Activated naive CD4-positive, alpha-beta T cell treated with anti-CD3 and anti-CD28 coated beads for 36 hours (primary cell): ENCODE measurements at places on chromosomes 7 and 10.

- no peak overlapping the region for H3K27ac ChIP-seq
- no peak for DNase-seq
- no peak overlapping the region for H3K4me3 ChIP-seq
- H3K36me3 ChIP-seq: no peaks in the 10 kb centered on the region
- H3K27me3 ChIP-seq: peaks cover 17% of the 10 kb centered on the region
Measured at GRCh38 chr7:106234425-106234824, 50.4 kb downstream of the NAMPT start.

- peaks cover 8% of the 10 kb centered on the region for H3K27me3 ChIP-seq
- H3K36me3 ChIP-seq: no peaks in the 10 kb centered on the region
- DNase-seq: no peak
- H3K4me1 ChIP-seq: peaks cover 7% of the 10 kb centered on the region
Measured at GRCh38 chr10:60914690-60915141, 29.3 kb downstream of the RHOBTB1 start.

DNA sequence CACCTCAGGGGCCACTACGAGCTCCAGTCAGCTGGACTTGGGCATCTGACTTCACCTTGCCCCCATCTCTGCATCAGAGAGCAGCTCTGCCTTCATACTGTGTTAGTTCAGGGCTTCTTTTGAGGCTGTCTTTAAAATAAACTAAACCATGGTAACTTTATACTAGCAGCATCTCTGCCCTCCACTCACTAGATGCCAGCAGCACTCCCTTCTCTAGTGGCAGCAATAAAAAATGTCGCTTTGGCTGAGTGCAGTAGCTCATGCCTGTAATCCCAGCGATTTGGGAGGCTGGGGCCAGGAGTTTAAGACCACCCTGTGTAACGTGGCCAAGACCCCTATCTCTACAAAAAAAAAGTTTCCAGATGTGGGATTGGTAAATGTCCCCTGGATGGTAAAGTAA, 584.4 kb downstream of the INHBA start:
- no peak for DNase-seq
- no peaks in the 10 kb centered on the region for H3K27me3 ChIP-seq
- no peaks in the 10 kb centered on the region for H3K4me1 ChIP-seq
- no peaks in the 10 kb centered on the region for H3K36me3 ChIP-seq
- no peak overlapping the region for H3K4me3 ChIP-seq
- H3K27ac ChIP-seq: no peak overlapping the region

DNA sequence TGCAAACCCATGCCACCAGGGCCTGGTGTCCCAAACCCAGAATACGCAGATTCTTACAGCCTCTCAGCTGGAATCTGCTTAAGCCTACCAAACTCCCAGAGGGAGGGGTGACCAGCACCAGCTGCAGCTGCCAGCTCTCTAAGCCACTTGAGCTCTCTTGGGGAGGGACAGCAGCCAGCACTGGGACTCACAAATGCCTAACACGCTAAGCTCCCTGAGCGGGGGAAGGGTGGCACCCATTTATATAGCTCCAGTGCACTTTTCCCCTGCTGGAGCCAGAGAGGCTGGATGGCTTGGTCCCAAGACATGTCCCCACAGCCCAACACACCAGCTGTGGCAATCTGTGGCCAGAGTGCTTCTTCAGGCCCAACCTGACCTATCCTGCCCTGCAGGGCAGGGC, 326.8 kb upstream of the NRG3 start:
- no peak for DNase-seq
- no peaks in the 10 kb centered on the region for H3K4me1 ChIP-seq
- peaks cover 2% of the 10 kb centered on the region for H3K36me3 ChIP-seq
- H3K27ac ChIP-seq: no peak overlapping the region
- no peaks in the 10 kb centered on the region for H3K27me3 ChIP-seq
- no peak overlapping the region for H3K4me3 ChIP-seq

- H3K4me1 ChIP-seq: peaks cover 16% of the 10 kb centered on the region
- H3K36me3 ChIP-seq: no peaks in the 10 kb centered on the region
Measured at GRCh38 chr7:25075459-25075858, 49.6 kb downstream of the CYCS start.

DNA sequence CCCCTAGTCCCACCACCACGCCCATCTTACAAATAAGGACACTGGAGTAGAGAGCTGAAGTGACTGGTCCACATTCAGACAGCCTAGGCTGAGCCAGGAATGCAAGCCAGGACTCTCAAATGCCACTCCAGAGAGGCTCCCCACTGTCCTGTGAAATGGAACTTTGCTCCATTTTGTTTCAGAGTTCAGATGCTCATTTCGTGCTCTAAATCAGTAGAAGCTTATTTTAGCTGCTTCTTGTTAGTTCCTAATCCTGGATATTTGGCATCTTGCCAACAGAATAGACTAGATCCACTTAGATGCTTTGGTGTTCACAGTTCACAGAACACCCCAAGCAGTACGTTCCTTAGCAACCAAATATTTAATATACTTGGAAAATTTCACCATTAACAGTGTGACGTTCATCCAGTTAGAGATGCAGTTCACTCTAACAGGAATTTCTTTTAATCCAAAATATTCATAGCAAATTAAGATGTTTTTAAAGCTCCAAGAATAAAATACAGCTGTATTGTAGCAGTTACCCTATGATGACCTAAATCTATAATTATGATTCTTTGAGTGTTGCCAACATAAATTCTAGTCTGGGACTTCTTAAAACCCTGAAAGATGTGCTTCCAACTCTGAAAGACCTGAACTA, 7.3 kb downstream of the MMP21 start:
- no peak for DNase-seq
- H3K27ac ChIP-seq: no peak overlapping the region
- H3K27me3 ChIP-seq: no peaks in the 10 kb centered on the region

DNA sequence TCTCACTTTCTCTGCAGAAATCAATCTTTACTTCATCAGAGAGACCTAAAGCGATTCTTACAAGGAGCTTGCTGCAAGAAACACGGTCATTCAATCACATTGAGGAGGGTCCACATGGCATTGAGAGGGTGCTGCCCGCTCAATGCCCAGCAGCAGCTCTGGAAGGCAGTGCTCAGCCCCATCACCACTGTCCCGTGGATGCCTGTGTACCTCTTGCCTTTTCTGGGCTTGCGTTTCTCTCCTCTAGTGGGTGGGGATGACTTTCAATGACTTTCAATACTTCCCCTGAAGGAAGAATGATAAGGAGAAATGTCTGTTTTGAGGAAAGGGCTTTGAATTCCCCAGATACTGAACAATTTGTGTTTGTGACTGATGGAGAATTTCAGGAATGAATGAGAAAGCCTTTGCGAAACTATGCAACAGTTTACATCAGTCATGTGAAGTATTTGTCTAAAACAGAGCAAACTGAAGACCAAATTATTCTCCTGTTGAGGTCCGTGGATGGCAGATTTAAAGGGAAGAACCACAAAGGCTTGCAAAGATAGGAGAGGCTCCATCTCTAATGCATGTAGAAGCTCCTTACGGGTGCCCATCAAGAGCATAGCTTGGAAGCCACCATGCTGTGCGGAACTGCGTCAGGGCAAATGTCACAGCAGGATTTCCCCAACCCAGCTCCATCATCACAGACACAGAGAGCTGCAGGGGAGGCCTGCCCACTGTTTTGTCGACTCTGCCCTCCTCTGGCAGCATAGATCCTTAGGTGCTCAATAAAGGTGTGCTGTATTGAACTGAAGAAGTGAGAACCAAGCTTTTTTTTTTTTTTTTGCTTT, 6.6 kb upstream of the ZNF22 start:
- no peaks in the 10 kb centered on the region for H3K27me3 ChIP-seq
- H3K4me1 ChIP-seq: peaks cover 20% of the 10 kb centered on the region
- no peaks in the 10 kb centered on the region for H3K36me3 ChIP-seq
- no peak overlapping the region for H3K27ac ChIP-seq

- H3K36me3 ChIP-seq: peaks cover 3% of the 10 kb centered on the region
- no peaks in the 10 kb centered on the region for H3K4me1 ChIP-seq
- DNase-seq: no peak
- no peaks in the 10 kb centered on the region for H3K27me3 ChIP-seq
- H3K27ac ChIP-seq: no peak overlapping the region
Measured at GRCh38 chr10:103612462-103613365, 119.2 kb downstream of the NEURL1 start.

DNA sequence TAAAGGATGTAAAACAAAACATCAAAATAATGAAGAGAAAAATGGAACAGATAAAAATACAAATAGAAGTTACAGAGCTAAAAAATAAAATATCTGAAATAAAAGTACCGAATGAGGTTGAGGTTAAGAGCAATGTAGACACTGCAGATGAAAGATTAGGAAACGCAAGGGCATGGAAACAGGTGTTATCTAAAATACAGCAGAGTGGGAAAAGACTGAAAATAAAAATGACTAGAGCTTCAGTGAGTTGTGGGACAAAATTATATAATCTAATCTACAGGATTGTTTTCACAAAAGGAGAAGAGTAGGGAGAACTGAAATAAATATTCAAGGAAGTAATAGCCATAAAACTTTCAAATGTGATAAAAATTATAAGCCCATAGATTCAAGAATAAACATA, 123.8 kb downstream of the PTEN start:
- no peaks in the 10 kb centered on the region for H3K27me3 ChIP-seq
- H3K4me3 ChIP-seq: no peak overlapping the region
- no peak overlapping the region for H3K27ac ChIP-seq
- no peaks in the 10 kb centered on the region for H3K4me1 ChIP-seq
- H3K36me3 ChIP-seq: no peaks in the 10 kb centered on the region
- DNase-seq: no peak

- H3K27ac ChIP-seq: no peak overlapping the region
- no peaks in the 10 kb centered on the region for H3K4me1 ChIP-seq
- DNase-seq: no peak
- no peak overlapping the region for H3K4me3 ChIP-seq
Measured at GRCh38 chr7:74481458-74482196, 27.9 kb downstream of the GTF2IRD1 start.
